H1 (cell line): ENCODE measurements at places on chromosomes 16 and 17.

- no peak for DNase-seq
Measured at GRCh38 chr17:16419074-16419928, 3.9 kb downstream of the TRPV2 start.

- DNase-seq: peak; percentile 90
Measured at GRCh38 chr17:44363613-44364159, at the start of gene FAM171A2. Gene FAM171A2 (minus strand): TSS chr17:44363853. CDS start chr17:44363714, 139 bp downstream.

DNA sequence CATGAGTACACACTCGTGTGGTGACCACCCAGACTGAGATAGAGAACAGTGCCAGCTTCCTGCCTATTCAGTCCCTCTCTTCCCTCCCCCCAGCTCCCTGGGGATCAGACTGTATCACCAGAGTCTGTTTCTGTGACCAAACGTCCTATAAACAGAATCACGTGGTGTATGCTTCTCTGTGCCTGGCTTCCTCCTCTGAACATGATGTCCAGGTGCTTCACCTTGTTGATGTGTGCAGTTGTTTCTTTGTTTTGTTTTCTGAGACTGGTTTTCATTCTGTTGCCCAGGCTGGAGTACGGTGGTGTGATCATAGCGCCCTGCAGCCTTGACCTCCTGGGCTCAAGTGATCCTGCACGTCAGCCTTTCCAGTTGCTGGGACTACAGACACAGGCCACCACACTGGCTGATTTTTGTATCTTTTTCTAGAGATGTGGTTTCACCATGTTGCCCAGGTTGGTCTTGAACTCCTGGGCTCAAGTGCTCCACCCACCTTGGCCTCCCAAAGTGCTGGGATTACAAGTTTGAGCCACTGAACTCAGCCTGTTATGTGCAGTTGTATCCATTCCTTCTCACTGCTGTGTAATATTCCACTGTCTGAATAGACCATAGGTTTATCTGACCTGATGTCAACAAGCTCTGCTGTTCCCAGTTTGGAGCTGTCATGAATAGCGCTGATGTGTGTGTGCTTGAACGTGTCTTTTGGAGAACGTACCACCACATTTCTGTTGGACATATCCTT lies 28.9 kb upstream of the PRM1 start:
- DNase-seq: no peak

- peak; percentile 82 for DNase-seq
Measured at GRCh38 chr16:4273858-4274311, 1.1 kb upstream of the TFAP4 start.

GRCh38 chr17:21171309-21171922 lies 42.5 kb downstream of the TMEM11 start:
- no peak for DNase-seq

DNA sequence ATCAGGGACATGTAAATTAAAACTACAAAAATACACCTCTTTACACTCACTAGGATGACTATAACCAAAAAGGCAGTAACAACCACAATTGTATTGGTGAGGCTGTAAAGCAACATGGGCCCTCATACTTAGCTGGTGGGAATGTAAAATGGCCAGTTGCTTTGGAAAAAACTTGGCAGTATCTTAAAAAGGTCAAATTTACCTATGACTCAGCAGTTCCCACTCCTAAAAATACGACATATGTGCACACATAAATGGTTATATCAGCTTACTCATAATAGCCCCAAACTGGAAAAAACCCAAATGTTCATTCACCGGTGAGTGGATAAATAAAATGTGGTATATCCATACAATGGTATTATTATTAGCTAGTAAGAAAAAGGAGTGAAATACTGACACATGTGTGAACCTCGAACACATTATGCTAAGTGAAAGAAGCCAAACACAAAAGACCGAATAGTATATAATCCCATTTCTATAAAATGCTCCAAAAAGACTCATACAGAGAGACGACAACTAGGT lies 391.4 kb downstream of the NPIPA8 start:
- no peak for DNase-seq

DNA sequence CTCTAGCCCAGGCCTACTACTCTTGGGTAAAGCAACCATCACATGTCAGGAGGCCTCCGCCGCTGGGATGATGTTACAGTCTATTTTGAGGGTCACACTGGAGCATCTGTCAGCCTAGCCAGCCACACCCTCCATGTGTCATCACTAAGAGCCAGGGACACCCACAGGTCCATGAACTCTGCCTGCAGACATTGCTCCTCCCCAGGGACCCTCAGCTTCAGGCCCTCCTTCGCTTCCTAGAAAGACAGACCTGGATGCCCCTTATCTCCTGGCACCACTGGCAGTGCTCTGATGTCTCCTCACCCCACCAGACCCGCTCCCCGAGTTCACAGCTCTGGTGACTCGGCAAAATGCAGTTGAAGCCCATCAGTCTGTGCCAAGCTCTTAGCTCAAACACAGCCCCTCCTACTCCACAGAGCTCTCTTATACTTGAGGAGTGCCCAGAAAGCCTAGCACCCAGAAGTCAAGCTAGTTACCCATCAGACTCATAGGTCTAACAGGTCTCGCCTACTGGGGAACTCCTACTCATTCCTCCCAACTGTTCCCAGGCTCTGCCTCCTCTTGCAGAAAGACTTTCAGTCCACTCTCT lies 5.9 kb downstream of the RANBP10 start:
- no peak for DNase-seq

GRCh38 chr17:77233635-77234334 lies 93.0 kb downstream of the SEC14L1 start:
- no peak for DNase-seq

DNA sequence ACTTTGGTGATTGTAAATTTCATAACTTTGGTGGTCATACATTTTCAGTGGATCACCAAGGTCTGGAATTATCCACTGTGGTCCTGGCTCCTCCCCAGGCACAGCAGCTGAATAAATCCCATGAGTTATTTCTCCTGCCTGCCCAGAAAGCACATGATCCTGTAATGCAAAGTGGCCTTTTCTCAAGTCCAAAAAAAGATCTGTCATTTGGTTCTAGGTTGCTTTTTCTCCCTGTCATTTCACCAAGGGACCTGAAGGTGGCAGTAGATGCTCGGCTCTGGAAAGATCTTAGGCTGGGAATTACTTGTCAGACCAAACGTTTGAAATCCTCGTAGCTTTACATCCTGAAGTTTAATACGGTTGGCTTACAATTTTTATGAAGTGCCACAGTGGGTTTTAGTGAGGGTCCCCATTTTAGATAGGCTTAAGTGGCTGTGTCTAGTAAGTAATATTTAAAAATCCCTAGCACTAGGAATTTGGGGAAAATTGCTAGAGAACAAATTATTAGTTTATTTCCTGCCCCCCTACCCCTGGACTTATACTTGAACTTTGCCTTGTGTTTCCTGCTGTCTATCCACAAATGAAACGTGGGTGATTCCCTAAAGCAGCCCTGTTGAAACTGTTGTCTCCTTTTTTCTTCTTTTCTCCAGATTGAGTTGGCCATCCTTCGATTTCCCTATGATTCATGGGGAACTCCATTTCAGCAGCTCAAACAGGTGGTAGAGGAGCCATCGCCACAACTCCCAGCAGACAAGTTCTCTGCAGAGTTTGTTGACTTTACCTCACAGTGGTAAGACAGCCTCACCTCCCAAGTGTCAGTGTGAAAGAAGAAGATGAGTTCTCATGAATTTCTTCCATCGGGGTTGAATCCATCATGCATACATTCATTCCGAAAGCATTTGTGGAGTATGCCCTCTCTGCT lies 111.7 kb downstream of the MAP2K6 start:
- peak; percentile 52 for DNase-seq

- no peak for DNase-seq
Measured at GRCh38 chr17:81239714-81240555, 817 bp downstream of the NDUFAF8 start.

DNA sequence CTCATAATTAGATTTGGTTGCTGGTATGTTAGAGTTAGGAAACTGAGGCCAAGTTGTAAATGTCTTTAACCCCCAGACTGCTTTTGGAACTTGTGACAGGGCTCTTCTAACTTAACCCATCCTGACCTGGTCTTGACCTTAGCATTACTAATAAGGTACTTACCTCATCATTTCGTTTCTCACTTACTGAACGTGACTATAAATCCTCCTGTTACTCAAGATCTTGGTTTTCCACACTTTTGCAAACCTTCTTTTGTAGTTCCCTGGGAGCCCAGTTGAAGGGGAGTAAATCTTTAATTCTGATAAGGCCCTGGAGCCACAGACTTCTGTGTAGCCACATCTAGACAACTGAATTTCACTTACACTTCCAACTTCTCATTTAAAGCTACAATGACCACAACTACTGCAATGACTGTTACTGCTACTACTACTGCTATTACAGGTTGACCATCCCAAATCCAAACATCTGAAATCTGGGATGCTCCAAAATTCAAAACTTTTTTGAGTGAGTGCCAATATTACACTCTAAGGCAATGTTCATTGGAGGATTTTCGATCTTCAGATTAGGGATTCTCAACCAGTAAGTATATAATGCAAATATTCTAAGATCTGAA lies 248.8 kb upstream of the TBX2 start:
- no peak for DNase-seq

DNA sequence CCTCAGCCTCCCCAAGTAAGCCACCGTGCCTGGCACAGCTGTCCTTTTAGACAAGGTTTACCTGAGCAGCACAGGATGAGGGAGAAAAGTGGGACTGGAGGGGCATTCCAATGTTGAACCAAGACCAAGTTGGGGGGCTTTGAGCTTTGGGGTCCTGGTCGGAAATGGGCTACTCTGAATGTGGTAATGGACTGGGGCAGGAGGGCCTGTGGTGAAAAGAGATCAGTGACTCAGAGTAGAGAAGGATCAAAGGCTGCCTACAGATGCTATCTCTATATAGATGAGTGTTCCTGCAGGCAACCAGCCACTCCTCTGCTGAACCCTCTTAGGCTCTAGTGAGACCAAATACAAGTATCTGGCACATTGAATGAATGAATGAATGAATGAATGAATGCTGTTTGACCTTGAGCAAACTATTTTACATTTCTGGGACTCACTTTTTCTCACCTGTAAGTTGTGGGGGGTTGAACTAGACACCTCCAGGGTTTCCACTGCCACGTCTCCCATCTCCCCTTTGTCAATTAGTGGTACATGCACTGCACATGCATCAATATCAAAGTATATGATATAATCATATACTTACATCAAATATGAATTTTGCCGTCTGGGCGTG lies 26.3 kb upstream of the ETV4 start:
- no peak for DNase-seq

GRCh38 chr17:50764734-50765149 lies 2.6 kb downstream of the ANKRD40CL start:
- DNase-seq: no peak

GRCh38 chr17:21425321-21425720 lies 49.2 kb downstream of the KCNJ12 start:
- no peak for DNase-seq

DNA sequence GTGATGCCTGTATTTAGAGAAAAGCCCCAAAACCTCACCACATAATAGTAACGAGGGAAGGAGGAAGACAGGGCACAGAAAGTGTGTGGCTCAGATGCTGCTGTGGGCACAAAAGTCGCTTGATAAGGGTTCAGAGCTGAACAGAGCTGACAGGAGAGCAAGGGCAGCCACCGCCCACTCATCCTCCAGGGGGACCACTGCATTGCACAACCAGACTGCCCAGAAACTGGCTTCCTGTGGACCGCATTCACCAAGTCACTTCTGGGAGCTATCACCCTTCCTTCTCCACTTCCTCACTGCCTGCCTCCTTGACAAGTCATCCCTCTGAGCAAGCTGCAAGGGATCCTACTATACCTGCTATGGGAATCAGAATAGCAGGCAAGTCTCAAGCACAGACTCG lies 512.4 kb upstream of the CDH11 start:
- no peak for DNase-seq

- DNase-seq: no peak
Measured at GRCh38 chr16:6498858-6499257, 833.8 kb upstream of the RBFOX1 start.

DNA sequence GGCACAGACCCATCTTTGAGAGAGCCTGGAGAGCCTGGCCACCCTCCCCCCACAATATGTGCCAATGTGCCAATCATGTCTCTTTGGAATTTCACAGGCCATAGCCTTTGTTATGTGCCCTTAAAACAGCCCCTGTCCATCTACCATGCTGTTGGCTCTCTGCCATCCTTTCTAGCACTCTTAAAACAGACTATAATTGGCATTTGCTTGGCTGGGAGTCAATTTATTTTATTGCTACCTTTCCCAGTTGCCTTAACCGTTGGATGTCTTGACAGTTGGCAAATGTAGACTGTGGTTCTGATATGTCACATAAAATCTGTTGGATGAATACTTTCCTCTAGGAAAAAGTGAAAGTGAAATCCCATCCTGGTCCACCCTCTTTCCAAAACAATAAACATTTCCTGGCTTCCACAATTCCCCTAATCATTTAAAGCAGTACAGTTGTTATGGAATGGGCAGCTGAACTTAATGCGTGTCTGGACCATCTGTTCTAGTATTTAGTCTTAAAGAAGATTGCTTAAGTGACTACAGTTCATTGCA lies 394.0 kb downstream of the KCNJ2 start:
- no peak for DNase-seq

- DNase-seq: no peak
Measured at GRCh38 chr17:796609-797008, 14.5 kb downstream of the MRM3 start.

DNA sequence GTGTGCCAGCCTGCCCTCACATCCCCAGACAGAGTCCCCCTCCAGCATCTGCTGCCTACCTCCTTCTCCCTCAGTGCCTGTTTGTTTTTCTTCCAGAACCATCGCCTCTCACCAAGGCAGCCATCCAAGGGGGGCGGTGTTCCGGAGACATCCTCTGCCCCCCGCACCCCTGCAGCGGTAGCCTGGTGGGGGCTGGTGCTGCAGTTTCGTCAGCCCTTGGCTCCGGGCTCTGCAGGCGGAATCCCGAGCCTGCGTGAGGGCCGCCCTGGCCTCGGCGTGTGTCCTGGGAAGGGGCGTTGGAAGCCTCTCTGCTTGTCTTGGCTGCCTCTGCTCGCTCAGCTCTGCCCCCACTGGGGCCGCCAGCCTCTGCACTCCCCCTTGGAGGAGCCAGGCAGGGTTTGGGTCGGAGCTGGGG lies 126.0 kb upstream of the CIBAR2 start:
- DNase-seq: no peak

DNA sequence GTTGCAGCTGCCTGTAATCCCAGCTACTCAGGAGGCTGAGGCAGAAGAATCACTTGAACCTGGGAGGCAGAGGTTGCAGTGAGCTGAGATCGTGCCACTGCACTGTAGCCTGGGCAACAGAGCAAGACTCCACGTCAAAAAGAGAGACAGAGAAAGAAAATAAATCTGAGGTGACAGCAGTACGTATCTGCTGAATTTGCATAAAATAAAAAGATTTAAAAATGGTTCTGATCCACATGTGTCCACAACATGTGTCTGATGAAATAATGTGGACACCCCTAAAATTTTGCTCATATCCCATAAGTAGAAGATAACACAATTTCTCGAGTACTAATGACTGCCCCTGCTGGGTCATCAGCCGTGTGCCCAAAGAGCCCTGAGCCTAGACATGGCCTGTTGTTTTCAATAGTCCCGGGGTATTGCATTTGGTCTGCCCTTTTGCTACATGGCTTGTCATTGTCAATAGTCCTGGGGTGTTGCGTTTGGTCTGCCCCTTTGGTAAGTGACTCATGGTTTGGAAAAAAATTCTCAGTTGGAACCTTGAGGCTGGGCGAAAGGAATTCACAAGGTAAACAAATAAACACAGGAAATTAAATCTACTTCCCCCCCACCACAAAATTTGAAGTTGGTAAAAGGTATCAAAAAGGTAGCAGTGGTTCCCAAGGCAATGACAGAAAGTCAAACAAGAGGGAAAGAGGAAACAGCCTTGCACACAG lies 434.6 kb upstream of the MAF start:
- no peak for DNase-seq

- no peak for DNase-seq
Measured at GRCh38 chr17:12730421-12730820, 58.9 kb upstream of the ARHGAP44 start.
